Vagina (tissue), 2 donors: ENCODE measurements at places on chromosomes 16 and 17. TPM values are rescaled to one million over a fixed set of nuclear protein-coding genes. Genes with fewer than 3 reads are reported as not detected.

GRCh38 chr16:27779641-27780164 is 229.8 kb downstream of the KATNIP start:
- no peak for DNase-seq

TPSAB1 gene
- total RNA-seq = 70.0 TPM

DNA sequence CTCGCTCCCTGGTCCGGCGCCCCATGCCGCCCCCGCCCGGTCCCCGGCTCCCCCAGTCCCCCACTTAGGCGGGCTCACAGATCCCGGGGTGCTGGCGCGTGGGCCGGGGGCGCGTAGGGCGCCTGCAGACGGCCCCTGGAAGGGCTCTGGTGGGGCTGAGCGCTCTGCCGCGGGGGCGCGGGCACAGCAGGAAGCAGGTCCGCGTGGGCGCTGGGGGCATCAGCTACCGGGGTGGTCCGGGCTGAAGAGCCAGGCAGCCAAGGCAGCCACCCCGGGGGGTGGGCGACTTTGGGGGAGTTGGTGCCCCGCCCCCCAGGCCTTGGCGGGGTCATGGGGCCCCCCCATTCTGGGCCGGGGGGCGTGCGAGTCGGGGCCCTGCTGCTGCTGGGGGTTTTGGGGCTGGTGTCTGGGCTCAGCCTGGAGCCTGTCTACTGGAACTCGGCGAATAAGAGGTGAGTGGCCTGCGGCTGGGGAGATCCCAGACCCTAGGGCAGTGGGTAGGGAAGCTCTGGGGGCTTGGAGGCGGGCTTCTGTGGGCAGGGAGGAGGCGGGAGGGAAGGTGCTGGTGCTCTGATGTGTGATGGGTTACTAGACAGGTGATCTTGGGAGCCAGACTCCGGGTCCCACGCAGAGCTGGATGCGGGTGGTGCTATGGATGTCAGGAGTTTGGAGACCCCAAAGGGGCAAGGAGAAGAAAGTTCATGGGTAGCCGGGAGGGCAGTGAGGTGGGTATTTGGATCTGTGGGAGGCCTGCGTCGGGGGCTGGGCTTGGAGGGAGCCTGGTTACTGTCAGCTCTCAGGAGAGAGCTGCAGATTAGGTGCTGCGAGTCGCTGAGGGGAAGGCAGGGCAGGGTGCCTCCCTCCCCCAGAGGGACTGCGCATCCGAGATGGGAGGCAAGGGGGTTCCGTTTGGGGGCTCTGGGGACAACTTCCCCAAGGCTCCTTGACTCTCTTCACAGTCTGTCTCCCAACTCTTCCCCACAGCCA is 560 bp downstream of the EFNB3 start:
- DNase-seq = no peak

KRTAP1-1 gene
- not detected for total RNA-seq

TP53TG3D gene
- total RNA-seq = not detected

TBC1D3B gene
- total RNA-seq = 3.4 TPM

FTO gene
- total RNA-seq = 70.5 TPM
